CD4-positive, alpha-beta T cell treated with Interleukin-12 subunit alpha and Interleukin-12 subunit beta, for 1 hour (primary cell): ENCODE measurements at places on chromosomes 5 and 9.

GRCh38 chr9:36141288-36141687, 4.8 kb downstream of the GLIPR2 start:
- no peak for DNase-seq

DNA sequence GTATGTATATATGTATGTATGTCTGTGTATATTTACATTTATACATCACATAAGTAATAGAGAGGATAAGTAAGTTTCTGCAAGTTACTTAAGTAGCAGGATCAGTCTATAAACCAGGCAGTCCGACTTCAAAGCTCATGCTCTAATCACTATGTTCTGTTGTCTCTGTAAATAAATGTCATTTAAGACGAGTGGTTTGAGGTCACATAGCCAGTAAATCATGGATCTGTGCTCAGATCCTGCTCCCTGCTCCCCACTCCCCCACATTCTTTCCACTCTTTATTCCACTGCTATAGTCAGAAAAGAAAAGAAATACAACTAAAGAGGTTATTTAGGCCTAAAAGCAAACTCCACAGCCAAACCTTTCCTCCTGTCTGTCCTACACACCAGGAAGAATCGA, 90.4 kb downstream of the SERINC5 start:
- DNase-seq = no peak

- DNase-seq = no peak
These were observed 1.2 kb downstream of the NIPSNAP3B start for GRCh38 chr9:104765138-104765537.

DNA sequence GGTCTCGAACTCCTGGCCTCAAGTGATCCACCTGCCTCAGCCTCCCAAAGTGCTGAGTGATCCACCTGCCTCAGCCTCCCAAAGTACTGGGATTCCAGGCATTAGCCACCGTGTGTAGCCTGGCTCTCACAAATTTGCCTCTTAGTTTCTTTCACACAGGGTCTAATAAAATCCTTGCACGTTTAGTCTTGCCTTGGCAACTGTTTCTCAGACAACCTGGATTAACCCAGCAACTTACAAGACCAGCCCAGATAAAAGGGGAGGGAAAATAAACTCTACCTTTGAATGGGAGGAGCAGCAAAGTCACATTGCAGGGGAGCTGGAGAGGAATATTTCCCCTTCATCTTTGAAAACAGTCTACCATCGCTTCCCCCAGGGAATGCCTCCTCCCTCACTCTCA, 29.3 kb upstream of the GNA14 start:
- no peak for DNase-seq

DNA sequence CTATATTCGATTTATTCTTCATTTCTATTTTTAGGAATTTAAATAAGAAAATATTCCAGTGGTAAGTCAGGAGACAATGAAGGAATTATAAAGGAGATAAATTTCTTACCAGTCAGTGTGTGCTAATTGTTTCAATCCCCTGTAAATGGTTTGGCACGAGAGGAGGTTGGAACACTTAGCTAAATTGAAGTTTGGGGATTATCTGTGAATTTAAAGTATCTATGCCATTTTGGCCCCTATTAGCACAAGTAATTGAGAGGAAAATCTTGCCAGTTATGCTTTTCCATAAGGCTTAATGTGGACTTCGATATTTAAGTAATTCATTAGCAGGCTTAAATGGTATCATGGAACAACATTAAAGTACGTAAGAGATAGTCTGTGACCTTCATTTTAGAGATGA, 860.8 kb downstream of the PTPRD start:
- DNase-seq = no peak

GRCh38 chr5:353612-354580, 32.4 kb downstream of the AHRR start:
- no peak for DNase-seq

DNA sequence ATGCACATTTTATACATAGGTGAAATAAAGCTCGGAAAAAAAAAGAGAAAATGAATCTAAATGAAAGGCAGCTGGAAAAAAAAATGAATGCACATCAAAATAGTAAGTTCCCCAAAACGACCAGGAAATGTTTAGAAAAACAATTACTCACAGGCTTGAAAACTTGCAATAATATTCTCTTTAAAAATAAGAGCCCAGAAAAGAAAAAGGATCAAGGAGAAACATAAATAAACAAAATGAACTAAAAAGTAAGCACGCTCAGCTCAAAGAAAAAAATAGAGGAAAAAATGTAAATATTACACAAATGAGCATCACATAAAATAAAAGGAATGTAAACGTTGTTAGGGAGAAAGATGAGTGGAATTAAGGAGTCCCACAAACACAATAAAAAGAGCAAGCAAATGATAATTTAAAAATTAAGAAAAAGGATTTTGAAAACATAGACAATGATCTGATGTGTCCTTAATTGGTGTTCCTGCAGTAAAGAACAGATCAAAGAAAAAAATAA, 54.2 kb downstream of the SLC27A6 start:
- DNase-seq = no peak

- DNase-seq = no peak
These were observed 28.9 kb downstream of the YIPF5 start for GRCh38 chr5:144141585-144141984.

DNA sequence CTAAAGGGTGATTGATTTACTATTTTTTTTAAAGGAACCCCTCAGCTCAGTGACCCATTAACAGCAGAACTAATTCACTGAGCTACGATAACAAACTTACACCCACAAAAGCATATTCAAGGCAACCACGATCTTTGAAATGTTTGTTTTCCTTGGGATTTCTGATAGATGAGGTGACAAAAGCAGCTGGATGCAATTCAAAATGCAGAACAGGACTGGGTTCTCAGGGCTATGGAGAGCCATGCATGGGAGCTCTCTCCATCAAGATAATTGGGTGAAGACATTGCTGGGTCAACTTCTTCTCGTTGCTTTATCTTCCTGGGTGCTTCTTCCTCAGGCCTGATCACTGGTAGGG, 60.1 kb downstream of the PAPPA start:
- DNase-seq = no peak

GRCh38 chr9:81619353-81620001, 69.9 kb downstream of the TLE1 start:
- no peak for DNase-seq

DNA sequence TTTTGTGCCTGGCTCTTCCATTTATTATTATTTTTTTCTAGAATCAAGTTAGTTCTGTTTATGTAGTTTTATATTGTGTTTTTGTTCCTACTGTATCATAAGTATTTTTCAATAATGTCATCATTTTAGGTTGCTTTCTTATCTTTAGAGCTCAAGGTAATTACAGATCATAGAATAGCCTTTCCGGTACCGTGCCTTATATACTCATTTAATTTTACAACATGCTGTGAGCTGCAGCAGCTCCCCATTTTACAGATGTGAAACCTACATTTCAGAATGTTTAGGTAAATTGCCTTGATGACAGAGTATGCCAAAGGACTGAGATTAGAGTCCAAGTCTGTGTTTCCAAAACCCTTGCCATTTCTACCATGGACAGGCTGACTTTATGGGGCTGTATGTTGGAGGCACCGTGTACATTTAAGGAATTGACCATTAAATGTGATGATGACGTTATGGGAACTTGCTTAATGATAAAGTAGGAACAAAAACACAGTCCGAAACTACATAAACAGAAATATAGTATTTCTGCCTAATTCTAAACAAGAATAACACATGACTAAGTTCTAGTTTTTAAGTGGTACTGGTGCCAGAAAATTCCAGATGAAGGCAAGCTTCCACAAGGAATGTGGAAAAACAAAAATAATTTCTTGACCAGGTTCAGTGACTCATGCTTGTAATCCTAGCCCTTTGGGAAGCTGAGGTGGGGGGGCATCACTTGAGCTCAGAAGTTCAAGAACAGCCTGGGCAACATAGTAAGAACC, 97.7 kb downstream of the IQGAP2 start:
- no peak for DNase-seq

DNA sequence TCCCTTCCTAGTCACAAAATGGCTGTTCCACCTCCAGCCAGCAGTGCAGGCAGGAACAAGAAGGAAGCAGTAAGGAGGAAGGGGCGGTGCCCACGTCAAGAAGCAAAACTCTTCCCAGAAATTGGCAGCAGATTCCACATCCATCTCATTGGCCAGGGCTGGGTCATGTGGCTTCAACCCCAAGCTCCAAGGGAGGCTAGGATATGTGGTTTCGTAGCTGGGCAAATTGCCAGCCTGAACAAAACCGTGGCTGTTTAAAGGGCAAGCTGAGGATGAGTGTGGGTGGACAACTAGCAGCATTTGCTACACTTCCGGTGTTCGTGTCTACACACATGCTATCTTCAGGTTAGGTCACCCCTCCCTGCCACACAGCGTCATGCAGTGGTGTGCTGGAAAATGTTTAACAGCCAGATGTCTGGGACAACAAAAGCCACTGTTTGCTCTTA, 92.1 kb upstream of the MAP1B start:
- DNase-seq = no peak
